ENCODE measurements at places on chromosomes 12 and 14.

- peak; percentile 51 for DNase-seq
Observed at GRCh38 chr12:64616201-64616600, 5.9 kb downstream of the RASSF3 start.

GRCh38 chr14:23564876-23565275 is 2.7 kb downstream of the AP1G2 start:
- DNase-seq = no peak

DNA sequence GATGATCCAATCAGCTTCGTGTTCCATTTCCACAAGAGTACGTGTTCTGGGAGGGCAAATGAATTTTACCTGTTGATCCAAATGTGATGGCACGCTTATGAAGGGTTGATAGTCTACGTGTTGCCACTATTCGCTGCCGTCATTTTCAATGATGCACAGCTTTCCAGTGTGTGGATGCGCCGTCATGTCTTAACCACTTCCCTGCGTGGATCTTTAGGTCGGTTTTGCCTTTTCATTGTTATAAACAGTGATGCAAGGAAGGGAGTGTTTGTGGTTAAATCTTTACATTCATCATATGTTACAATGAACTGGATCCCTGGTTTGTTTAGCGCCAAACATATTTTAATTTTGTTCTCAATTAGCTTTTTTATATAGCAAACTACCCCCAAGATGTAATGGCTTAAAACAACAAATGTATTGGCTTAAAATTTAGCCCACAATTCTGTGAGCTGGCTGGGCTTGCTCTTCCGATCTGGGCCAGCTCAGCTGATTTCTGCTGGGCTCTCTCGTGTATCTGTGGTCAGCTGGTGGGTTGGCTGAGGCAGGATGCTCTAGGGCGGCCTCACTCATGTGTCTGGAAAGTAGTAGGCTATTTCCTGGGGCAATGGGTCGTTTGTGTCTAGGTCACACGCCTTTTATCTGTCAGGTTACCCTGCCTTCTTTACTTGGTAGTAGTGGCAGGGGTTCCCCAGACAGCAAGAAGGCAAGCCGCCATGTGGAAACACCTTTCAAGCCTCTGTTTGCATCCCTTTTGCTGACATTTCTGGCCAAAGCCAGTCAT is 176.7 kb downstream of the CRADD start:
- no peak for DNase-seq

DNA sequence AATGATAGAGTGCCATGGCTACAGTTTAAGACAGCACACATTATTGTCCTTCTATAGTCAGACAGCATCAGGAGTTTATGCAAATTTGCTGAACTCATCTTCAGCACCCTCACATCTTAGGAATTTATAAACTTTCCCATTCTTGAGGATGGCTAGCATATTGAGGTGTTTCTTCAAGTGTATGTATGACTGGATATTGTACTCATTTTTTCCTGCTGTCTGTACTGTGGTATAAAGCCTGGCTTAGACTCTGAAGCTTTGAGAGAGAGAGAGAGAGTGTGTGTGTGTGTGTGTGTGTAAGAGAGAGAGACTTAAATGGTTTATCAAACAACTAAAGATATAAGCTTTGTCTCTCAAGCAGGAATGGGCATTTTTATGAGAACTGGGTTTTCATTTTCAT is 161.6 kb downstream of the PIK3C2G start:
- DNase-seq = peak; percentile 78

GRCh38 chr14:101490771-101491170 is 70.5 kb upstream of the DIO3 start:
- DNase-seq = no peak

DNA sequence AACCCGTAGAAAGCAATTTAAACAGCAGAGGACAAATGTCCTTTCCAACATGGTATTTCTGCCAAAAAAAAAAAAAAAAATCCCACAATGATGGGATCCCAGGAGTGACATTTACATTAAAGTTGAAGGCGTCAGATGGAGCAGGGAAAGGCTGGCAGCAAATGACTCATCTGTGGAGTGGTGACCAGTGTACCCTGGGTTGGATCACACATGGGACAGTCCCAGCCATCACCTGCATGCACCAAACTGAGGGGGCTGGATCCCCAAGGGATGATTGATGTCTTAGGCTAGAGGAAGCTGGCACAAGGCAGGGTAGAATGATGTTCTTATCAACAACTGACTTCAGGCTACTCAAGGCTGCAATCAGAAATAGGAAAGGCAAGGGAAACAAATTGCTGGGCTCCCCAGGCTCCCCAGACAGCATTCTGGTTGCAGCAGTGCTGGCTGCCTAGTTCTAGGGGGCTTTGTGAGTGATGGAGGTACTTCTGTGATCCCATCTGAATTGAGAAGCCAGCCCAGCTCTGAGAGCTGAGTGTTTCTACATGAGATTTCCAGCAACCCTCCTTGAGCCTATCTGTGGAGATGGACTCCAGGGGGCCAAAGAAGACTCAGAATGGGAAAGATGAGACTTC is 117.9 kb downstream of the DPF3 start:
- no peak for DNase-seq

DNA sequence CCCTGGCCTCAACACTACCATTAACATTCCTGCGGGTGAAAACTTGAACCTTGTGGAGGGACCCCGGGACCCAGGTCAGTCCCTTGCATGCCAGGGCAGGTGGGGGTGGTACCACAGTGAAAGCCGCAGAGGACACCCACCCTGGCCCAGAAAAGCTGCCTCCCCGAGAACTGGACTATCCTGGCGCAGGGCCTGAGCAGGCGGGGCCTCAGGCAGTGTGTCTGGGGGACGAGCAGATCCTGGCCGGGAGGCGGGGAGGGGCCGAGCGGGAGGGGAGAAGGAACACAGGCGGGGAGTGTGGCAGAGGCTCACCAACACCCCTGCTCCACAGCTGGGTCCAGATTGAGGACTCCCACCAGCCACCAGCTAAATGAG is 10.0 kb downstream of the AHNAK2 start:
- DNase-seq = peak; percentile 67

DNA sequence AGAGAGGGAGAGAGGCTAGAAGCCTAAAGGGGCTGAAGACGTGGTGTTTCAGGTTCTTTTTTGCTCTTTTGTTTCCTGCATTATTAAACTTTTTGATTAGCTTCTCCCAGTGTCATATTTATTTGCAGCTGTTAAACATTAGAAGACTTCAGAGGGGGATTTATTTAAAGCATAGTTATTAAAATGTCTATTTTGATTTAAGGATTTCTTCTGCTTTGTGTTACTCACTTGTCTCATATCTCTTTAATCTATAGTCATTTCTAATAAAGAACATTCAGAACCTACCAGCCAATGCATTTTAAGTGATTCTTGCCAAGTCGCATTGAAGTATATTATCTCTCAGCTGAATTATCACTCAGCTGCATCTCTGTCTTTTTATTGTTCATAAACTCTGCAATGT is 152.0 kb upstream of the DYRK2 start:
- no peak for DNase-seq

- no peak for DNase-seq
Observed at GRCh38 chr12:16335838-16336237, 11.6 kb upstream of the MGST1 start.

- DNase-seq = peak; percentile 3
Observed at GRCh38 chr12:98085046-98085755, 430.2 kb upstream of the TMPO start.

DNA sequence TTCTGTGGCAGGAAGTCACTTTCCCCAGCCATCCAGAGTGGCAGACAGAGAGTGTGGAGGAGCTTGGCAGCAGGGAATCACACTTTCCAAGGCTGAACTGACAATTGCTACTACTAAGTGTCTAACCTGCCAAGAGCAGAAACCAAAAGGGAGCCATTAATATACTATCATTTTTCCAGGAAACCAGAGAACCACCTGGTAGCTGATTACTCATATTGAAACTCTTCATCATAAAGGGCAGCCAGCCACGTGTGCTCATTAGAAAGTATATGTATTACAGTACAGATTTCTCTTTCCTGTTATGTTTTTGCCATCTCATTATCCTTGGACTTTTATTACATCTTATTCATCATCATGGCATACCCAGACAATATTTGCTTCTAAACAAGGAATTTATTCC is 374.9 kb downstream of the GXYLT1 start:
- DNase-seq = no peak

DNA sequence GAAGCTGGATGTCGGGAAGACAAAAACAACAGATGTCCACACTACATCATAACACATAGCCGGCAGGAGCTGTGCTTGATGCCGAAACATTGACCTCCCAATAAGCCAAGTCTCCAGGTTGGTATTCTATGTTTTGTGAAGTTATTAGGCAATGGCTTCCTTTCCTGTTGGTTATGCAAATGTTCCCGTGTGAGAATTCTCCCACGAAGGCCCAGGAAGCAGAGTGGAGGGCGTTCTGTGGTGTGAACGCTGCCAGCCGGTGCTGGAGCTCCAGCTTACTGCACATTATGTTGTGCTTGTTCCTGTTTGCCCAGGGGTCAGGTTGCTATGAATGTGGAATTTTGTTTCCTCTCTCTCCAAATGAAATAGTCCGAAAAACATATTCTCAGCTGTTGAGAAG is 156.4 kb upstream of the HMGA2 start:
- no peak for DNase-seq

GRCh38 chr14:99568567-99569560 is 35.1 kb downstream of the CCDC85C start:
- peak; percentile 78 for DNase-seq

- DNase-seq = no peak
Observed at GRCh38 chr14:31241450-31242114, 34.0 kb upstream of the HECTD1 start.

DNA sequence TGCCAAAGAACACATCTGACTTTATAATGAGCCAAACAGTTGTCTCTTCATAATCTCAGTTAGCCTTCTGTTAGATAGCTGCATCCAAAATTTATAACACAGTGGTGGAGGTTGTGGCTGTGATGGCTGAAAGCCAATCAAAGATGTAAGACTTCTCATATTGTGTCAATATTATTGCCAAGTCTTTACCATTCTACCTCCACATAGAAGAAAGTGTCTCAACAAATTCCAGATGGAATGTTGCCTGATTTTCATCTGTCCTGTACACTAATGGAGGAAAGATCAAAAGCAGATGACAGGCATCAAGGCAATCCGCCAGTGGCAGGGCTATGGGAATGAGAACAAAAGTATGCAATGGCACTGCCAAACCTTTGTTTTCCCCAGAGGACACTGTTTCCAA is 813.1 kb upstream of the NOVA1 start:
- DNase-seq = peak; percentile 68

- DNase-seq = peak; percentile 83
Observed at GRCh38 chr12:93080994-93081809, 152.1 kb upstream of the EEA1 start.

- peak; percentile 60 for DNase-seq
Observed at GRCh38 chr14:99230208-99231151, 41.5 kb downstream of the BCL11B start.

DNA sequence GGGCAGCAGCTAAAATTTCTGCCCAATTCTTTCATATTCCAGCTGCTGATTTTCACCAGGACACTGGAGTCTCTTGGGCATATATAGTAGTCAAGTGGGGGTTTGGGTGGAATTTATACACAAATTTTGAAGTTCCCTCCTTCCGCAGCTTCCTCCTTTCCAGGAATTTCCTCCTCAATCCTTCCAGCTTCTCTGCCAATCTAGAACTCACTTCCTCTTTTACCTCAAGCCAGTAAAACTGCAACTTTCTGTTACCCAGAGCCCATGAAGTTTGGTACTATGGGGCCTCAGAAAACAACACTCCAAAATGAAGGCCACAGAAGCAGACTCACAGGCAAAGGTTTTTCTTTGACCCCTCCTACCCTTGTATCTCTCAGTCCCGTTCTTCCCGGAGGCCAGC is 51.7 kb upstream of the G2E3 start:
- DNase-seq = no peak

DNA sequence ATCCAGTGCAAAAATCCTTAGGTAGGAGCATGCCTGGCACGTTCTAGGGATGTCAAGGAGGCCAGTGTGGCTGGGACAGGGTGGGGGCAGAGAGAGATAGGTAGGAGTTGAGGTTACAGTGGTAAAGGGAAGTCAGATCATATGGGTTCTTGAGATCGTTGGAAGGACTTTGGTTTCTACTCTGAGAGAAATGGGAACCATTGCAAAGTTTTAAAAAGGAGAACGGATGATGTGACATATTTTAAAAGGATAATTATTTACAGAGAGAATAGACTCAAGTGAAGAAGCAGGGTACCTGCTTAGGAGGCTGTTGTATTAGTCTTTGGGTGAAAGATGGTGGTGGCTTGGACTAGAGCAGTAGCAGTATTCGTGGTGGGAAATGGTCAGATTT is 47.6 kb upstream of the ATP2B1 start:
- no peak for DNase-seq

- no peak for DNase-seq
Observed at GRCh38 chr12:119393677-119394076, 59.1 kb downstream of the CCDC60 start.

DNA sequence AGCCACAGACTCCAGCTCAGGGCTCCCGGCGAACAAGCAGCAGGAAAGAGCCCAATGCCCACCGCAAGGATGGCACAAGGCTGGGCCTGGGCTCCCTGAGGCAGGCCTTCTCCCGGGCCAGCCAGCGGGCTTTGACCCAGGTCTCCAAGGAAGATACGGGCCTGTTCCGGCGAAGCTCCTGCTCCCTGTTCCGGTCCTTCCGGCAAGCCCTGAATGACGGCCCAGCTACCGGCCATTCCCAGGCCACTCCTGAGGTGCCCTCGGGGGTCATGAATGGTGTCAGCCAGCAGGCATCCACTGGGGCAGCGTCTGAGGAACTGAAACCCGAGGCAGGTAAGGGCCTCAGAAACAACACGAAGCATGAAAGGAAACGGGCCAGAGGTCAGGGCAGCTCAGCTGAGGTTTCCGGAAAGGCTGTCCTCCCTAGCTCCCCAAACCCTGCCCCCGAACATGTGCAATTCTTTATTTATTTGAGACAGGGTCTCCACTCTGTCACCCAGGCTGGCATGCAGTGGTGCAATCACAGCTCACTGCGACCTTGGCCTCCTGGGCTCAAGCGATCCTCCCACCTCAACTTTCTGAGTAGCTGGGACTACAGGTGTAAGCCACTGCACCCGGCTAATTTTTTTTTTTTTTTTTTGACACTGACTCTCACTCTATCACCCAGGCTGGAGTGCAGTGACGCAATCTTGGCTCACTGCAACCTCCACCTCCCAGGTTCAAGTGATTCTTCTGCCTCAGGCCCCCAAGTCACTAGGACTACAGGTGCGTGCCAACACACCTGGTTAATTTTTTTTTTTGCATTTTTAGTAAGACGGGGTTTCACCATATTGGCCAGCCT is 6.0 kb downstream of the EXOC3L4 start:
- no peak for DNase-seq
